ENCODE measurements at places on chromosomes 2 and 18. TPM values are rescaled to one million over a fixed set of nuclear protein-coding genes. Genes with fewer than 3 reads are reported as not detected.

The APLF gene
- total RNA-seq, result 10.5 TPM

The SPC25 gene
- 0.49 TPM for total RNA-seq

The HOXD13 gene
- not detected for total RNA-seq

The DUSP19 gene
- 2.4 TPM for total RNA-seq

The LYPD1 gene
- under 0.01 TPM for total RNA-seq
